ENCODE measurements at places on chromosomes 2 and 18.

DNA sequence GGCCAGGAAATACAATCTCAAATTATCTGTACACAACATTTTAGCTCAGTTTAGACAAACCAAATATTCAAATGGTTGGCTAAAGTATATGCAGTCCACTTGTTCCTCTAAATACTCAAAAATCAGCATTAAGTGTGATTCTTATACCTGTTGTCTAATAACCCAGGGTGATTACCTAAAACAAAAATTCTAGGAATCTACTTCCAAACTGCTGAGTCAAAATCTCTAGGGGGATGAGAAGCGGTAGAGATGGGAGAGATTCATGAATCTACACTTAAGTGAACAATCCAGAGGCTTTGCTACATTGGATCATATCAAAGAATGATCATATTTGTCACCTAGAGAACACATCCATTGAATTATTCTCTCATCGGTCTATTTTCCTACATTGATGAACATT, 420.9 kb upstream of the PKDCC start:
- DNase-seq = no peak

- DNase-seq = no peak
Observed at GRCh38 chr18:64490207-64490606, 341.3 kb upstream of the LINC00305 start.

DNA sequence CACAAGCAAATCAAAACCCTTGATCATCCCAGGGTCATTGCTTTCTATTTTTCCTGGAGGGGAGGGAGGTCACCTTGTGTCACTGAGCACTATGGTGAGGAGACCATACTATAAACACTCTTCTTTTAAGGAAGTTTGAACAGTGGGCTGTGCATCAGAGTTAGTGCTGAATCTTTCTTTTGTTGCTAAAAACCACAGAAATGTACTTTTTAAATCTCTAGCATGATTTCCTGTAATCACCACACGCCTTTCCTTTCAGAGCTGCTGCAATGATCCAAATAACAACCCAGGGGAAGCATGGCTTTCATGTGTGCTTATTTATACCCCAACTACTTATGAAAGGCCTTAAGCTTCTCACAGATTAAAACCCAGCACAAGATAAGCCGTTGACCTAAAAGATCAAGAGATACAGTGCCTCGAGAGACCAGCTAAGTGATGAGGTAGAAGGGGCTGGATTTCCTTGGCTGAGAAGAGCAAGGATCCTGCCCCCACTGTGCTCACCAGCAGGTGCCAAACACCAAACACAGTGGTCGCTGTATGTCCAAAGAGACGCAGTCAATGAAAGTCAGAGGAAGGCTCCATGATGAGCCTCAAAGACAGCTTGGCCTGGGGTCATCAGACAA, 34.7 kb downstream of the TRABD2A start:
- no peak for DNase-seq

GRCh38 chr2:74199871-74200305, 1.5 kb downstream of the MTHFD2 start:
- DNase-seq = no peak

GRCh38 chr2:232420073-232420454, 13.4 kb downstream of the ALPG start:
- no peak for DNase-seq

- no peak for DNase-seq
Observed at GRCh38 chr2:182920631-182921056, 54.2 kb upstream of the FRZB start.

- no peak for DNase-seq
Observed at GRCh38 chr2:84701880-84702279, 179.0 kb downstream of the TRABD2A start.

DNA sequence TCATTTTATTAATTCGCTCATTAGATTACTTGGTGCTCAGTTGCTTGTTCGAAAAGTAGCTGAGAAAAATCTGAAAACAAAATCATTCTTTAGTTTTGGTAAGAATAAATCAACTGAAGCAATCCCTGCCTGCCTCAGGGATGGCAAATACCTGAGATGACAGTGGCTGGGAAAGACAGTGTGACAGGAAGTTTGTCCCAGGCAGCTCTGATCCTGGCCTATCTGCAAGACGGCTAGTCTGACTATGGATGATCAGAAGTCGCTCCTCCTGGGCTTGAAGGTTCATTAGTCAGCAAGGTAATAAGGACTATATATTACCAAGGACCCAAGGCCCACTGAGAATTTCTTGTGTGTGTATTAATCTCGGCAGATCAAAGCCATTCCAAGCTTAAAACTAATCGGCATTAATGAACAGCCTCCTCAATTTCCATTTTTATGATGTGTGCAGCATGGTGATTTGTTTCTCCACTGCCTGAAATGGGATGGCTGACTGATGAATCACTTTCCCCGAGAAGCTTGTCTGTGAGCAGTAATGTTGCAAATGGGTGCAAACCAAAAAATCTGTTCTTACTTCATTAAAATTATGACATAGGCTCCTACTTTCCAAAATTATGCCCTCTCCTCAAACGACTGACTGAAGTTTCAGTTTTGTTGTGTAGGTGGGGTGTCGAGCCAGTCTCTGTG, 199.9 kb downstream of the ACTR3 start:
- no peak for DNase-seq

DNA sequence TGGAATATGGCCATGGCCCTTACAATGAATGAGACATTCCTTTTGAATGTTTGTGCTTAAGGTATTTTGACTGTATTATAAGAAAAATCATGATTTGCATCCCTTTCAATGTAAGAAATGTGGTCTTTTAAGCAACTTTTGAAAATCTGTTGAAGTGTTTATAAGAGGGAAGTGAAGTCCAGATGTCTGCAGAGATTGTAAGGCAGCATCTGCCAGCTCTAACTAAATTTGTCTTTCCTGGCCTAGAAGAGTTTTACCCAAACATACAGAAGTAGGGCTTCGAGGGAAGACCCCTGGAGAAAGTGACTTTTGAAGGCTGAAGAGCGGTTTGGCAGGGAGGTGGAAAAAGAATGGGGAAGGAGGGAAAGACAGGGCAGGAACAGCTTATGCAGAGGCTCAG, 12.2 kb downstream of the EML6 start:
- DNase-seq = no peak

- DNase-seq = no peak
Observed at GRCh38 chr2:62527478-62528210, 21.6 kb upstream of the TMEM17 start.

GRCh38 chr2:111050701-111051376, 69.9 kb upstream of the BCL2L11 start:
- DNase-seq = no peak
